ENCODE measurements at places on chromosomes 7 and 10. TPM values are rescaled to one million over a fixed set of nuclear protein-coding genes. Genes with fewer than 3 reads are reported as not detected.

GRCh38 chr10:96044736-96045135, 1.4 kb downstream of the CCNJ start:
- peak; percentile 47 for DNase-seq

GRCh38 chr7:95921543-95921942, 149.2 kb downstream of the DYNC1I1 start:
- no peak for DNase-seq

DNA sequence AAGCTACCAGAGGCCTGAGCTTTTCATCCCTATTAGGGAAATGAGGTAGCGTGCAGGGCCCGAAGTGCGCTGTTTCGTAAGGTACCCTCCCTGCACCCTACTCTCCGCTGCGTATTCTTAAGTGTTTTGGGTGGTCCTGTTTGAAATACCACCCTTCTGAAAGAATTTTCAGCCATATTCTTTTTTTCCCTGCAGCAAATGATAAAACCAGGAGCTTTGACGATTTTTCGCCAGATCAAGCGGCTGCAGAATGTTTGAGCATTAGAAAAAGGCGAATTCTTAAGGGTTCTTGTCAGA, 1.2 kb downstream of the RSBN1L start:
- DNase-seq, result no peak

GRCh38 chr7:83362871-83363550, 200.3 kb upstream of the PCLO start:
- no peak for DNase-seq

DNA sequence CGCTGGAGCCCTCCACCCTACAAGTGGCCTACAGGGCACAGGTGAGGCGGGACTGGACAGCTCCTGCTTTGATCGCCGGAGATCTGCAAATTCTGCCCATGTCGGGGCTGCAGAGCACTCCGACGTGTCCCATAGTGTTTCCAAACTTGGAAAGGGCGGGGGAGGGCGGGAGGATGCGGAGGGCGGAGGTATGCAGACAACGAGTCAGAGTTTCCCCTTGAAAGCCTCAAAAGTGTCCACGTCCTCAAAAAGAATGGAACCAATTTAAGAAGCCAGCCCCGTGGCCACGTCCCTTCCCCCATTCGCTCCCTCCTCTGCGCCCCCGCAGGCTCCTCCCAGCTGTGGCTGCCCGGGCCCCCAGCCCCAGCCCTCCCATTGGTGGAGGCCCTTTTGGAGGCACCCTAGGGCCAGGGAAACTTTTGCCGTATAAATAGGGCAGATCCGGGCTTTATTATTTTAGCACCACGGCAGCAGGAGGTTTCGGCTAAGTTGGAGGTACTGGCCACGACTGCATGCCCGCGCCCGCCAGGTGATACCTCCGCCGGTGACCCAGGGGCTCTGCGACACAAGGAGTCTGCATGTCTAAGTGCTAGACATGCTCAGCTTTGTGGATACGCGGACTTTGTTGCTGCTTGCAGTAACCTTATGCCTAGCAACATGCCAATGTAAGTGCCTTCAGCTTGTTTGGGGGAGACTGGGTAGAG, at the start of gene COL1A2:
TSS of gene COL1A2 (plus strand) at position 459 of the 704 bp plus-strand sequence. CDS start at position 596, 137 bp downstream.
- DNase-seq, result peak; percentile 12

DNA sequence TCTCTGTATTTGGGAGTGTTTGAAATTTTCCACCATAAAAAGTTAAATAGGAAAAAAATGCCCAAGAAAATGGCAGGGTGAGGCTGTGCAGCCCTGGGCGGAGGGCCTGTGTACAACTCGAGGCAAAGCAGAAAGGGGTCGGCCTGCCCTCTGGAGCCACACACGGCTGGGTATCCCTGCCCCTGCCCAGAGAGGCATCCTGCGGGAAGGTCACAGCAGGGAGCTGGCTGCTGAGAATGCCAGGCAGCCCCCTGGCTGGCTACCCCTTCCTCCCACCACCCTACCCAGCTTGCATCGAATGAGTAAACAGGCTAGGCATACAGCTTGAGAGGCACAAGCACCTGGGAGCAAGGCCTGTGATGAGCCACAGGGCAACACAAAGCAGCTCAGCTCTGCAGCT, 46.1 kb downstream of the CAMK2B start:
- DNase-seq, result no peak

Gene NUTM2A
- 0.09 TPM for total RNA-seq

All from dermis blood vessel endothelial cell (primary cell).